Activated T-cell treated with anti-CD3 and anti-CD28 coated beads for 24 hours (primary cell): ENCODE measurements at places on chromosomes 3 and 15.

- no peak for DNase-seq
Observed at GRCh38 chr3:139353920-139354556, 10.2 kb downstream of the MRPS22 start.

- no peak for DNase-seq
Observed at GRCh38 chr3:79845546-79845945, 77.7 kb upstream of the ROBO1 start.

DNA sequence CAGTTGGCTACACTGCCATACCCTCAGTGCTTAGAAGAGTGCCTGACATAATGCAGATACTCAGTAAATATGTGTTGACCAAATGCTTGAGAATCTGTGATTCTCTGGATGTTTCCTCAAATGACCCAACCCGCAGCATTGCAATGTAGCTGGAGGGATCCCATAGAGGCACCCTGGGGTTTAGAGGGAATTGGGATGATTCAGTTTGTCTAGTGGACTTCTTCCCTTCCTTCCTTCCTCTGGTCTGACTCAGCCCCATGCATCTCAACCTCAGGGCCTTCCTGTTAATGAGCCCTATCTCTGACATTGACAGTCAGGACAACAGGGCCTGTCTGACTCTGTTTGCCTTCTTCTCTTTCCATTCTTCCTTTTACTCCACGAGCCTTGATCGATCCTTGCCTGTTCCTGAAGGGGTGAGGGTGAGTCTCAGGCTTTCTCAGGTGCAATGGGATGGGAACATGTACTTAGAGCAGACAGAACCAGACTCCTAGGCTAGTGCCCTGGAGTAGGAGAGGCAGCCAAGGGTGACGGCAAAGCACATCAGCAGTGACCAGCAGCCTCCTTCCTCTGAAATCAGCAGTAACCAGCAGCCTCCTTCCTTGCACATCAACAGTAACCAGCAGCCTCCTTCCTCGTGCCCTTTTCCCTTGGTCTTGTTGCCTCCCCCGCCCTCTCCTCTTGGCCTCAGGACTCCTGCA lies 78.2 kb downstream of the DGKG start:
- no peak for DNase-seq

DNA sequence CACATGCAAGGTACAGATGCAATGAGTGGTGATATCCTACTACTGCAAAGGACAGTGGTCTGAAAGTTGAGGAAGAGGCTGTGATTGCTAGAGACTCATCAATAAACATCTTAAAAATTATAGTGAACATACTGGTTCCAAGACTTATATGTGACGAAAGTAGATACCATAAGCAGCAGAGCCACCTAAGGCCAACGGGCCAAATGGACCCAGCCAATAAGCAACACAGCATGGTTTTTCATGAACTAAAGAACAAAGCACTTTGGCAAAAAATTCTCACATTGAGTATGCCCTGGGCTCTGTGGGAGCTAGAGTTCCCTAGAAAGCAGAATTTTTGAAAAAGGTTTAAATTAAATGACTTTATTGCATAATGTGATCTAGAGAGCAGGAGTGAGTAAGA lies 272.1 kb downstream of the SI start:
- no peak for DNase-seq

- DNase-seq: no peak
Observed at GRCh38 chr3:101701696-101702634, 15.4 kb upstream of the RPL24 start.

- no peak for DNase-seq
Observed at GRCh38 chr3:196216681-196217211, 412 bp downstream of the SLC51A start.

GRCh38 chr15:27214032-27214431 lies 243.1 kb downstream of the GABRG3 start:
- no peak for DNase-seq

GRCh38 chr3:23051240-23052140 lies 151.6 kb upstream of the UBE2E2 start:
- DNase-seq: no peak

DNA sequence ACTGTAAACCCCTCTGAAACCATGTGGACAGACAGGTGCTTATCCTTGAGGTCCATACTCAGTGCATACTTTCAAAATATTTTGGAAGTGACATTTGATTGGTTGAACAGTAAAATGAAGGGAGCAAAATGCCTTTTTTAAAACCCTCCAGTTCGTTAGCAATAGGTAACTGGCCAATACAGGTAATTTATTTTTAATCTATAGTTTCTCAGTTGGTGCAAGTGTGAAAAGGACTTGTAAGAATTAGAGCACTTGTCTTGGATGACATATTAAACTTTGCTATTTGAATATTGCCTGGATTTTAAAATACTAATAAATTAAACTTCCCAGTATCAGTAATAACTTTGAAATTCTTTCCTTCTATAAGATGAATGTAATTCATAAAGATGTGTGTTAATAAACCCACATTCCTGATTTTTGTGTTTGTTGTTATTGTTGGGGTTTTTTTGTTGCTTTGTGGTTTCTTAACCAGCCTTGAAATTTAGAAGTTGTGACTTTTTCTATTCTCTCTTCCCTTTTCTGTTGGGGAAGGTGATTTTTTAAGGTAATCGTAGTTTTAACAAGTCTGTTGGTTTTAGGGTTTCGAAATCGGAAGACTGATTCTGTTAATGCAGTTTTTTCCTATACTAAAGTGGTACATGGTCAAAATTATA lies 90.0 kb downstream of the STT3B start:
- no peak for DNase-seq

GRCh38 chr3:157113832-157114505 lies 46.0 kb downstream of the CCNL1 start:
- DNase-seq: no peak

- DNase-seq: no peak
Observed at GRCh38 chr15:49315391-49315823, 107.6 kb upstream of the FGF7 start.

DNA sequence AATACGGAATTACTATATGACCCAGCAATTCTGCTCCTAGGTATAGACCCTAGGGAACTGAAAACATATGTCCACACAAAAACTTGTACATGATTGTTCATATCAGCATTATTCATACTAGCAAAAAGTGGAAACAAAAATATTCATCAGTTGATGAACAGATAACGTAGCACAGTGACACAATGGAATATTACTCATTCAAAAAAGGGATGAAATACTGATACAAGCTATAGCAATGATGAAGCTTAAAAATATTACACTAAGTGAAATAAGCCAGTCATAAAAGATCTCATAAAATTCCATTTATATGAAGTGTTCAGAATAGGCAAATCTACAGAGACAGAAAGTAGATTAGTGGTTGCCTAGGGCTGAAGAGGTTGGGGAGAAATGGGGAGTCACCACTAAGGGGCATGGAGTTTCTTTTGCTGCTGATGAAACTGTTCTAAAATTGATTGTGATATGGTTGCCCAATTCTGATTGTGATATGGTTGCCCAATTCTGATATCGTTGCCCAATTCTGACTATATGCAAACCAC lies 10.5 kb downstream of the C15orf61 start:
- DNase-seq: no peak

- no peak for DNase-seq
Observed at GRCh38 chr3:151236736-151237135, 33.7 kb upstream of the GPR171 start.

GRCh38 chr3:51385621-51386091 lies 565 bp downstream of the MANF start:
- DNase-seq: no peak

GRCh38 chr15:29003191-29003839 lies 117.5 kb downstream of the APBA2 start:
- DNase-seq: no peak

DNA sequence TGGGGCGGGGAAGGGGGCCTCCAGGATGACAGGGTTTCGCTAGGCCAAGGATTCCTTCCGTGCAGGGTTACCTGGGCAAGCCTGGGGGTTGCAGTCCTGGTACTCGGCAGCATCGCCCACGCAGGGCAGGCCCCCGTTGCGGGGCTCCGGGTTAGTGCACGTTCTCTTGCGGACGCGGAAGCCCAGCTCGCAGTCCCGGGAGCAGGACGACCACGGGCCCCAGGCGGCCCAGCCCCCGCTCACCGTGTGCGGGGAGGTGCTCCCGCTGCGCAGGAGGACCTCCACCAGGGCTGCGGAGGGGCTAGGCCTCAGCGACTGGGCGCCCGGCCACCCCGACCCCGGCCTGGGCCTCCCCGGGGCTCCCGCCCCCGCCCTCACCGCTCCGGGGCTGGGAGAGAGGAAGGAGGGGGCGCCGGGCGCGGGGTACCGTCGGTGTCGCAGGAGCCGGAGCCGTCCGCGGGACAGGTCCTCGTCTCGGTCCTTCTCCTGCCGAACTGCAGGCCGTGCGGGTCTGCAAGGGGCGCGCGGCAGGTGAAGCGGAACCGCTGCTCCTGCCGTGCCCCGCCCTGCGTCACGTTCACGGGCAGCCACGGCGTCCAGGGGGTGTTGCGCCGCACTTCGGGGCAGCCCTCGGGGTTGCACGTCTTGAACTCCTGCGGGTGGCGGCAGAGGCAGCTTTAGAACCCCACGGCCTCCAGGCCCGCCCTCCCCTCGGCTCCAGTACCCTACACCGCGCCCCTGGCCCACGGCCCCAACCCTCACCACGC lies 114.6 kb downstream of the SEMA5B start:
- no peak for DNase-seq

GRCh38 chr3:117856354-117856753 lies 1146.8 kb downstream of the TUSC7 start:
- no peak for DNase-seq

DNA sequence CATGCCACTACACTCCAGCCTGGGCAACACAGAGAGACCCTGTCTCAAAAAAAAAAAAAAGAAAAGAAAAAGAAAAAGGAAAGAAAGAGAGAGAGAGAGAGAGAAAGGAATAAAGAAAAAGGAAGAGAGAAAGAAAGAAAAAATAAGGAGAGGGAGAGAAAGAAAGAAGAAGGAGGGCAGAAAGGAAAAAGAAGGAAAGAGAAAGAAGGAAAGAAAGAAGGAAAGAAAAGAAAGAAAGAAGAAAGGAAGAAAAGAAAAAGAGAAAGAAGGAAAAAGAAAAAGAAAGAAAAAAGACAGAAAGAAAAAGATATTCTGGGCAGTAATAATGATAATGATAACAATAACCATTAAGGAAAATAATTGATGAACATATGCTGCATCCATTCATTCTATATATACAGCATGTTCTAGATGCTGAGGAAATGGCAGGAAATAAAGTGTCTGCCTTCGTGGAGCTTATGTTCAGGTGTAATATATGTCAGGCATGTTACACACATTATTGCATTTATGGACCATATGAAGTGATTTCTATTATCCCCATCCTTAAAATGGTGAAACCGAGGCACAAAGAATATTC lies 37.4 kb upstream of the MAGEF1 start:
- DNase-seq: no peak

GRCh38 chr3:189270248-189270832 lies 98.6 kb downstream of the TPRG1 start:
- no peak for DNase-seq

- no peak for DNase-seq
Observed at GRCh38 chr15:52289629-52290081, 5.9 kb downstream of the MYO5C start.

GRCh38 chr3:135239615-135239884 lies 444.5 kb downstream of the EPHB1 start:
- no peak for DNase-seq

GRCh38 chr15:60418096-60418495 lies 20.3 kb upstream of the ANXA2 start:
- no peak for DNase-seq

DNA sequence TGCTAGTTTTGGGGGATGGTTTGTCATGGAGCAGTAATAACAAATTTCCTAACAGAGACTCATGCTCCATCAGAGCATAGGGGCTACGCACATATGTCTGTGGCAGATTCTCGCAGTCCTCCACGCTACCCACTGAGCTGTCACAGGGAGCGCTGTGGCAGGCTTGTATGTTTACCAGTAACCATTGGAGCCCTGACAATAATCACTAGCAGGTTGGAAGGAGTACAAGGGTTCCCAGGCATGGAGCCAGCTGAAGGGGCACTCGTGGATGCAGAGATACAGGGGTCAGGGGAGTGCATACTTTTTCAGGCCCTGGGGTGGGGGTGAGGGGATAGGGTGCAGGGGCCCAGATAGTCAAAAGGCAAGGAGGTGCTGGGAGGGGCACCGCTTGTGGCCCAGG lies 7.9 kb upstream of the GP9 start:
- no peak for DNase-seq

DNA sequence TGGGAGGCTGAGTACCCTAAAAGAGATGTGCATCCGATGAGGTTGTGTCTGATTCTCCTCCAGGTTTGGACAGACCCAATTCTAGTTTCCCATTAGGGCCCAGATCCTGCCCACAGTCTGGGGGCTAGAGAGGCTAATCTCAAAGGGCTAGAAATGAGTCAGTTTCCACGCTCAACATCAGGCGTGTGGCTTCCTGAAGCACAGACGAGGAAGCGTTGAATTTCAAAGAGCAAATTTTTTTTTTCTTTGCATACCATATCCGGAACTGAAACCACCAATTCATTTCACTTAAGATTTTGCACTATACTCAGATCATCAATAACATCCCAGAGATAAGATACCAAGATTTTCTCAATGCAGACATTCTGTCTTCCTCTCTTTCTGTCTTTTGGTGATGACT lies 173.8 kb upstream of the BCL6 start:
- peak; percentile 40 for DNase-seq

GRCh38 chr15:36024031-36024688 lies 478.2 kb upstream of the DPH6 start:
- DNase-seq: no peak

DNA sequence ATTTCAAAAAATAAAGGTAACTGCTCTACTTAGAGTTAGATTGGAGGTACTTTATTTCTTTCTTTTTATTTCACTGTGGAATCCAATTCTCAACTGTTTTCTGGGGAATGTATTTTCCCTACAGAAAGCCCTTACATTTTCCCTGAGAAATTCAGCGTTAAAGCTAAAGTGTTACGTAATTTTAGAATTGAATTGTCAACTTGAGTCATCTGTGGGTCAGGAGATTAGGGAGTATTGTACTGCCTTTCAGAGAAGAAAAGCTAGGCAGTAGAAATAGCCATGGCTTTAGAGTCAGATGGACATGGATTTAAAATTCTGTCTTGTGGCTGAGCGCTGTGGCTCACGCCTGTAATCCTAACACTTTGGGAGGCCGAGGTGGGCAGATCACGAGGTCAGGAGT lies 728.6 kb downstream of the ROBO1 start:
- no peak for DNase-seq

DNA sequence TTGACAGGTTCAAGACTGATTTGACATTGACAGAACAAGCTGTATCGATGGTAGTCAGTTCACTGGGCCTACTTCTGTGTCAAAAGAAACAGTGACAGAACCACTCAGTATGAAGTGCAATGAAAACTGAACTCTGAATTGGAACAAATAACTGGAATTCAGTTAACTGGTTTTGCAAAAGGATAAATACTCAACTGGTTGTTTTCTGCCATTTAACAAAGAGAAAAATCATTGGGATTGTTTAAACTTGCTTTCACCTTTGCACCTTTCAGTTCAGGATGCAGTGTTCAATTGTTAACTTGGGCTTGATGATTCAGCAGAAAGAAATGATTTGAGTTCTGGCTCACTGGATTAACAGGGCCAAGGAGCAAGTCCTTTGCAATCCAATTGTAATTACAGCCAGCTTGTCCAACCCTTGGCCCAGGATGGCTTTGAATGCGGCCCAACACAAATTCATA lies 4.9 kb downstream of the BTD start:
- no peak for DNase-seq

GRCh38 chr3:100815583-100815982 lies 106.3 kb downstream of the TFG start:
- no peak for DNase-seq
